Epithelial cell of esophagus (primary cell): ENCODE measurements at places on chromosomes 7 and 10.

DNA sequence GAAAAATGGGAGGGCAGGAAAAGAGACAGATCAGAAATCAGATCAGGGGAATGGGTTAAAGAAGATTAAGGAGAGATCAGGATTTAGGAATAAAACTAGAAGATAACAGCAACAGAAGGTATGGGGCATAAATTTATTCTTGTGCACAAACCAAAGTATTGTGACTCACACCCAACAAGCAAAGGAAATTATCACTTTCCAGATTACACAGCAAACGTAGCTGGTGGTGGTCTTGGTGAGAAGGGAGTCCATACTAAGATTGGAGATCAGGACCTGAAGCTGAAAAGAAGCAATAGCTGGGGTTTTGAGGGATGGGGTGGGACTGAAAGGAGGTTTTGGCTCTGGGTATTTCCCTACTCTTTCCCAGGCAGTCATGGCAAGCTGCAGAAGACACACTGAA is 3.5 kb upstream of the MYOZ1 start:
- no peak for DNase-seq

DNA sequence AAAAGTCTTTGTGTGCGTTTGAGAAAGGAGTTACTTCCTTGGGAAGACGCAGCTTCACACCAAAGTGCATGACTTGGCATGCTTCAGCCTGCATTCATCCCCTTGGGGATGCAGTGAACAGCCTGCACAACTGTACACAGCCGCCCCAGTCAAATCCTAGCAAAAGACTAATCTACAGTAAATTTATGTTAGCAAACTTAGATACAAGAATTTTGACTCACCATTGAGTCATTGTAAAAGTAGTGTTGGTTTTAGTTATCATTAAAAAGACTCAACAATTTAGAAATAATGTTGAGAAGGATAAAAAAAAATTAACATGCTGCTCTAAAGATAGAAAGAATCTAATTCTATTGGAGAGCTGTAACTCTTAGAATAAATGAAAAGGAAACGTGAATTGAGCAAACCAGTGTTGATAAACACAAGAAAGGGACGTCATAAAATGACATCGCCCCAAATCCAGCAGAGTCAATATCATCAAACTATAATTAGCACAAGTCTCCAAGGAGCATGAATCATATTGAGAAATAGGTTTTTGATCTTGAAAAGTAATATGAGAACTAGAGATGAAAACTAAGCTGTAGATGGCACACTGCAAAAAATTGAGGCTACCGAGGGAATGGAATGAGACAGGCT is 11.9 kb upstream of the OPTN start:
- DNase-seq, result peak; percentile 80

DNA sequence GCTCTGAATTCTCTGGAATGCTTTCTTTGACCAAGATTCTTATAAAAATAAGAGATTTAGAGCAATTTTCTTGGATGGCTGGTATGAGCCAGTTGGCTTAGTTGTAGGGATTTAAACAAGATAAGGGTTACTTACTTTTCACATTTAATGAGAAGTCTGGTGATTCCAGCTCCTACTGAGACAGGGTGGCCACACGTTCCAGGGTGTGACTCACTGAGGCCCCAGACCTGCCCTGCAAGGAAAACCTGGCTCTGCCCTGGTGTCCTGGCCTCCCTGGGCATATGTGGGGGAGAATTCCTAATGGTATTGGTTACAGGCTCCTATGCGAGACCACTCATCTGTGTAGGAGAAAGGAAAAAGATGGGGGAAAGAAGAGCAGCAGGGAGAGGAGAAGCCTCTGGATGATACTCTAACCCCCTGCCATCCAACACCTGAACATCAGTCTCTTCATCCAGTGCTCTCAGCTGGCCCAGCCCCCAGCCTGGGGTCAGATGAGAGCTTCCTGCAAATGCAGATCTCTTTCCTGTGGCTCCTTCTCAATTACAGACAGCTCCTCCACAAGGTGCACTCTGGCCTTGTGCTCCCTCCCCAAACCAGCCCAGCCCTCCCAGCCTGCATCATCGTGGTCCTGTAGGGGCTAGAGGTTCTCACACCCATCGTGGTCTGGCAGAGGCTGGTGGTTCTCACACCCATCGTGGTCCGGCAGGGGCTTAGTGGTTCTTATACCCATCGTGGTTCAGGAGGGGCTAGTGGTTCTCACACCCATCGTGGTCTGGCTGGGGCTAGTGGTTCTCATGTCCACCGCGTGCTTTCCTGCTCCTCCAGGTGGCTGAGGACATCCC is 139.9 kb downstream of the EGFR start:
- peak; percentile 41 for DNase-seq

- DNase-seq, result peak; percentile 24
Observed at GRCh38 chr7:38411404-38411803, 138.0 kb upstream of the TARP start.

DNA sequence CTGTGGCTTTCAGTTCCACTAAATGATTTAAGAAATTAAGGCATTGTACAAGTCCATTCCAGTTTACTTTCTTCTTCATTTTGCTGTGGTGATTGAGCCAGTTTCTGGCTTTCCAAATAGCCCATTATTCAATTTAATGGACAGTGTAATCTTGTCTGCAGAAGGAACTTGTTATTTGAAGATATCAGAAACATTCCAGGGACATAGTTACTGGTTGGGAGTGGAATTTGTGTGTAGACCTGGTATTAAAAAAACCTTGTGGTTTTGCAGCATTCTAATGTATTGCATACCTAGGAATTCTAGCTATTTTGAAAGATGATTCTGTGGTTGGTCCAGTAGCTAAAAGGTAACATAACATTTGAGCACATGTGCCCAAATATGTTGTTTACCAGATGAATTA is 72.2 kb downstream of the MCU start:
- peak; percentile 43 for DNase-seq

GRCh38 chr7:601595-602340 is 82.1 kb upstream of the PDGFA start:
- DNase-seq, result no peak

- DNase-seq, result no peak
Observed at GRCh38 chr7:146652176-146652575, 535.6 kb downstream of the CNTNAP2 start.

DNA sequence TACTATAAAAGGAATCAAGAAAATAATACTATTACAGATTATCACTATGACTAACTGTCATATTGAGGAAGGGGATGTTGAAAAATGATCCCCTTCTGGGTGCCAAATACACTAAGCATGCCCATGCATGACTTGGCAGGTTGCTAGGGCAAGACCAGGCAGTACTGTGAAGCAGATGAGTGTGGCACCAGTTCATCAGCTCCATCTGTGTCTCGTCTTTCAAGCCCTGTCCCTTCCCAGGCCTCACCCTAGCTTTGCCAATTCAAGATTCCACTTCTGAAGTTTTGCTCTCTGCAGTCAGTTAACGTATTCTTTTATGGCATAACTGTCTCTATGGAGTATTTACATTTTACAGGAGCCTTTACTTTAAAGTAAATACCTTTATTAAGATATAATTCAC is 135.6 kb upstream of the HPS1 start:
- peak; percentile 55 for DNase-seq

GRCh38 chr7:25109276-25109675 is 15.8 kb downstream of the CYCS start:
- no peak for DNase-seq

GRCh38 chr7:44765579-44766415 is 17.1 kb downstream of the ZMIZ2 start:
- DNase-seq, result no peak
